ENCODE measurements at places on chromosomes 11 and 22. TPM values are rescaled to one million over a fixed set of nuclear protein-coding genes. Genes with fewer than 3 reads are reported as not detected.

Gene HSPB2
- 2.9 TPM for polyA plus RNA-seq

Gene FBXO7
- 59.9 TPM for polyA plus RNA-seq

Gene ROBO3
- polyA plus RNA-seq = 13.5 TPM

Gene CXCR5
- 0.65 TPM for polyA plus RNA-seq

Gene C22orf42
- 0.05 TPM for polyA plus RNA-seq

Gene SLC22A9
- not detected for polyA plus RNA-seq

Gene OR51B4
- polyA plus RNA-seq = not detected

Gene CRYBB2
- 0.65 TPM for polyA plus RNA-seq

Gene PEX16
- polyA plus RNA-seq = 38.2 TPM

Gene CARD16
- 169 TPM for polyA plus RNA-seq

Gene SAA4
- 0.39 TPM for polyA plus RNA-seq

Gene FXYD2
- 4.5 TPM for polyA plus RNA-seq

Gene PAMR1
- 0.60 TPM for polyA plus RNA-seq

Gene NAGA
- polyA plus RNA-seq = 9.9 TPM

Gene BTBD18
- polyA plus RNA-seq = not detected

Gene RTN4RL2
- polyA plus RNA-seq = 1.5 TPM

Gene TTC36
- 0.40 TPM for polyA plus RNA-seq

Gene SCN2B
- 0.20 TPM for polyA plus RNA-seq

Gene TSSC4
- 50.7 TPM for polyA plus RNA-seq

Gene ARHGAP8
- 6.8 TPM for polyA plus RNA-seq

Gene OR51I1
- polyA plus RNA-seq = not detected

Gene DRD2
- polyA plus RNA-seq = not detected

Gene CASP12
- polyA plus RNA-seq = 0.89 TPM

Gene ASPHD2
- 1.6 TPM for polyA plus RNA-seq

Gene YDJC
- polyA plus RNA-seq = 36.5 TPM

Gene LUZP2
- polyA plus RNA-seq = 0.09 TPM

Gene CARD18
- polyA plus RNA-seq = not detected

Gene TMEM258
- polyA plus RNA-seq = 229 TPM

Gene GGTLC2
- 7.0 TPM for polyA plus RNA-seq

Gene EIF3M
- polyA plus RNA-seq = 220 TPM

Gene SCGB1C1
- not detected for polyA plus RNA-seq

Gene OR4C12
- not detected for polyA plus RNA-seq

Gene RIMBP3B
- not detected for polyA plus RNA-seq

Gene MAJIN
- 0.24 TPM for polyA plus RNA-seq

Gene PRODH
- 6.6 TPM for polyA plus RNA-seq

Gene NR1H3
- polyA plus RNA-seq = 58.9 TPM

Gene C22orf31
- 0.07 TPM for polyA plus RNA-seq

Gene RTN4R
- 3.0 TPM for polyA plus RNA-seq

Gene ZNF214
- polyA plus RNA-seq = 0.96 TPM

Gene CLMP
- polyA plus RNA-seq = 5.2 TPM

Gene UBQLN3
- not detected for polyA plus RNA-seq

Gene MRPL40
- polyA plus RNA-seq = 61.4 TPM

Gene EXPH5
- 5.2 TPM for polyA plus RNA-seq

Gene OR51B5
- 0.10 TPM for polyA plus RNA-seq

Gene KRTAP5-10
- polyA plus RNA-seq = 0.20 TPM

Gene SLC22A6
- not detected for polyA plus RNA-seq

Gene LRRC56
- polyA plus RNA-seq = 3.8 TPM

Gene NTM
- polyA plus RNA-seq = 0.39 TPM

Gene DCDC1
- polyA plus RNA-seq = 0.47 TPM

Gene ANO3
- 0.02 TPM for polyA plus RNA-seq

Gene LMO2
- 41.3 TPM for polyA plus RNA-seq

Gene C11orf87
- polyA plus RNA-seq = not detected

Gene LRRC51
- polyA plus RNA-seq = 10.4 TPM

Gene PRDM11
- polyA plus RNA-seq = 5.7 TPM

Gene FAM111B
- polyA plus RNA-seq = 1.5 TPM

All from lung (tissue), 17 donors.